ENCODE measurements at places on chromosomes 16 and 17.

DNA sequence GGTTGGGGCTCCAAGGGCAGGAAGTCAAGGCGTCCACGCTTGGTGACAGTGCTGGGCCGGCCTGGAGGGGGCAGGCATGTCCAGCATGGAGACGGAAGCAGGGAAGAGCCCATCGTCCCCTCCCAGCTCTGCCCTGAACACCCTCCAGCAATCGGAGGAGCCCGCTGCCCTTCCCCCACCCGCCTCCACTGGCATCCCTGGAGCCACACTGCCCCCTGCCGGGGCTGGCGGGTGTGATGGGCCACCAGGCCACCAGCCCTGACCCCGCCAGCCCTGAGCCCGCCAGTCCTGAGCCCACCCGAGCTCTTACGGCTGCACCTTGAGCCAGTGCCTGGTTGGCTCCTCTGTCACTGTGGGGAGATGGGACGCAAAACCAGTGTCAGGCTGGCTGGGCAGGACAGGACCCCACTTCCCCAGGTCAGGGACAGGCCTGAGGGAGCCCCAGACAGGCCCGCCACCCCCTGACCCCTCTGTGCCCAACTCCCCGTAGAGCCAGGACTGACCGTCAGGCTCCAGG, 4.1 kb upstream of the CDH15 start:
- peak; percentile 67 for DNase-seq

- DNase-seq: no peak
Observed at GRCh38 chr17:17831208-17832031, 5.4 kb downstream of the SREBF1 start.

DNA sequence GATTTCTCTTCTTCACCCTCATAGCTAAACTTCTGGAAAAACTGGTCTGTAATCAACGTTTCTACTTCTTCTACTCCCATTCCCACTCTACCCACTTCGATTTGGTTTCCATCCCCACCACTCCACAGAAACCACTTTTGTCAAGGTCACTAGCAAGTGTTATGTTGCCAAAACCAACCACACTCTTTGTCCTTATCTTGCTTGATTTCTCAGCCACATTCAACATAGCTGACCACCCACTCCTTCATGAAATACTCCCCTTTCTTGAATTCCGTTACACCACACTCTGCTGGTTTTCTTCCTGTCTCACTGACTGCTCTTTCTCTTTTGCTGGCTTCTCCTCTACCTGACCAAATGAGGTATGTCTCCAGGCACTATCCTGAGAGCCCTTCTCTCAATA, 11.9 kb downstream of the IKZF3 start:
- no peak for DNase-seq

DNA sequence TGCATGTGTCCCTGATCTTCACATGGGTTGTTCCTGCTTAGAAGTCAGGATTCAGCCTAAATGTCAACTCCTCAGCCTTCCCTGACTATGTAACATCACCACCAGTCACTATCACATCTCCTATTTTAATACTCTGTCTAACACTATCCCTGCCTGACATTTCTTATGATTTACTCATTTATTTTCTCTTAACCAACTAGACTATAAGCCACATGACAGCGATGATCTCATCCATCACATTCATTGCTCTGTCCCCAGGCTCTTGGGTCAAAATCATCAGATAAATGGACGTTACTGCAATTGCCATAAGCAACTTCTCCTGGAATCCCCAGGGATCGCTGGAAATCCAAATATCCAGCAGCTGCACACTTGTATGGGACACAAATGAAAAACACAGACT, 15.7 kb downstream of the CDRT4 start:
- no peak for DNase-seq

- DNase-seq: no peak
Observed at GRCh38 chr17:79792984-79793923, 3.6 kb downstream of the CBX8 start.

- no peak for DNase-seq
Observed at GRCh38 chr16:68468842-68469241, 20.5 kb upstream of the SMPD3 start.

DNA sequence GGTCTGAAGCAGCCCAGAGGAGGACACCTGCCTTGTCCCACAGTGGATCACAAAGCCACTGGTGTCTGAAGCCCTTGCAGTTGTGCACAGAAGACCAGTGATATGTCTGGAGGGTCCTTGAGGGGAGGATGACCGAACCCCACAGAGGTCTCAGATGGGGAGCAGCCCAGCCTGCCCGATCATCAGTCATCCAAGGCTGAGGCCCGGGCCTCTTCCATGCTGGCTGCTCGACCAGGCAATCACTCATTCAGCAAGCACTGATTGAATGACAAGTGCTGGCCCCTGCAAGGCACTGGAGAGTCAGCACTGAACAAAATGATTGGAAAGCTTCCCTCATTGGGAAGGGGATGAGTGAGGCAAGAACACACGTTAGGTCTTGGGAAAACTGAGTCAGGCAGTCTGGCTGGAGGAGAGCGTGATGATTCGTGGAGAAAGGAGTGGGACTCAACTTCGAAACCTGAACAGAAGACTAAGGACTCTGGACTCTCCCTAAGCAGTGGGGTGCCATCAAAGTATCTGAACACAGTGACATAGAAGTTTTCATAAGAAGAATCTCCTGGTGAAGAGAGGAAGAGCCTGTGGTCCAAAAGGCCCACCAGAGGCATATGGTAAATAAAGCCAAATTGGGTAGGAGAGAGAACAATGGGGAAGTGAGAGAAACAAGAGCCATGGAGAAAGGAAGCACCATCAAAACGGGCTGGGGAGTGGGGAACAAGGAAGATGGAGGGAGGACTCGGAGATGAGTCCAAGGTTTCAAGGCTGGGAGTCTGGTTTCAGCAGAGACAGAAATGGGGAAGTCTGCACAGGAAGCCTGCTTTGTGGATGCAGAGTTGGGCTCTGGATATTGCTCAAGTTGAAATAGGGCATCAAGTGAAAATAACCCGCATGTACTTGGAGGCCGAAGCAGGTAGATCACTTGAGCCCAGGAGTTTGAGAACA, 10.2 kb downstream of the PIK3R5 start:
- DNase-seq: no peak

- DNase-seq: no peak
Observed at GRCh38 chr16:70589998-70590471, 56.3 kb upstream of the IL34 start.

DNA sequence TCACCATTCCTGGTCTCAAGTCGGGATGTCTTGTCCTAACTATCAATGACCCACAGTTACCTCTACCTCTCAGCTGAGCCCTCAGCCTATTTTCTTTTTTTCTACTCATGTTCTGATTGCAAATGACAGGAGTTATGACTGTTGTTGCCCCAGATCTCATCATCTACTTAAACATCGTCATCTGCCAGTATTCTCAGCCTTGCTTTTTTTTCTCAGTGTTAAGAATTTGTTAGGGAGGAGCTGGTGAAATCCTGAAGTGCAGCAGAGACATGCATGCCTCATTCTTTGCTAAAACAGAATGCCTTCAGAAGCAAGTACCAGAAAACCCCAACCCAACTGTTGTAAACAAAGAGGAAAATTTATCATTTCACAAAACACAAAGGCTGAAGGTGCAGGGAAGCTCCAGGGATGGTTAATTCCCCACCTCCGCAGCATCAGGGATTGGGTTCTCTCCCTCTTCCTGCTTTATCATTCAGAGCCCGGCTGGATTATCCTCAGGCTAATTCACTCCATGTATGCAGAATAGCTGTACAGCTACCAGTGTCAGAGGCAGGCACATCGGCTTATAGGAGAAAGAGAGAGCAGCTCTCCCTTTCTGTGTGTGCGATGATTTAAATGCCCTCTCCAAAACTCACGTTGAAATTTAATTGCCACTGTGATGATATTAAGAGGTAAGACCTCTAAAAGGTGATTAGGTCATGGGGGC, 540.8 kb upstream of the HSBP1 start:
- DNase-seq: no peak

GRCh38 chr17:14337596-14338079, 36.8 kb downstream of the HS3ST3B1 start:
- no peak for DNase-seq

GRCh38 chr16:75058806-75059205, 57.8 kb downstream of the LDHD start:
- no peak for DNase-seq

- no peak for DNase-seq
Observed at GRCh38 chr16:85566561-85567100, 46.5 kb upstream of the GSE1 start.

DNA sequence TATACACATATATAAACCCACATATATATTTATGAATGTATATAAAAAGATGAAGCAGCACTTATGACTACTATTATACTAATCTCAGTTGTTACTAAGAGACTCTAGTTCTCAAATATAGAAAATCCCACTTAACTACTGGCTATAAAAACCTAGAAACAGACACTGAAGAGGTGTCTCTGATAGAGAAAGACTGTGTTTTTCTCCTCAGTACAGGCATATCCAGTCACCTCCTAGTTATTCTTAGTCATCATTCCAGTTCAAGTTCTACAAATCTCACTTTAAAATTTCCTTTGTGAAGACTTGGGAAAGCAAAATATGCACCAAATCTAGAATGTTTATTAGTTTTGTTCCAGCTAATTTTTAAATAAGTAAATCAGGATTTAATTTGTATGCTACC, 93.9 kb downstream of the STH start:
- DNase-seq: no peak

- DNase-seq: no peak
Observed at GRCh38 chr16:10625595-10626357, 45.4 kb upstream of the EMP2 start.

DNA sequence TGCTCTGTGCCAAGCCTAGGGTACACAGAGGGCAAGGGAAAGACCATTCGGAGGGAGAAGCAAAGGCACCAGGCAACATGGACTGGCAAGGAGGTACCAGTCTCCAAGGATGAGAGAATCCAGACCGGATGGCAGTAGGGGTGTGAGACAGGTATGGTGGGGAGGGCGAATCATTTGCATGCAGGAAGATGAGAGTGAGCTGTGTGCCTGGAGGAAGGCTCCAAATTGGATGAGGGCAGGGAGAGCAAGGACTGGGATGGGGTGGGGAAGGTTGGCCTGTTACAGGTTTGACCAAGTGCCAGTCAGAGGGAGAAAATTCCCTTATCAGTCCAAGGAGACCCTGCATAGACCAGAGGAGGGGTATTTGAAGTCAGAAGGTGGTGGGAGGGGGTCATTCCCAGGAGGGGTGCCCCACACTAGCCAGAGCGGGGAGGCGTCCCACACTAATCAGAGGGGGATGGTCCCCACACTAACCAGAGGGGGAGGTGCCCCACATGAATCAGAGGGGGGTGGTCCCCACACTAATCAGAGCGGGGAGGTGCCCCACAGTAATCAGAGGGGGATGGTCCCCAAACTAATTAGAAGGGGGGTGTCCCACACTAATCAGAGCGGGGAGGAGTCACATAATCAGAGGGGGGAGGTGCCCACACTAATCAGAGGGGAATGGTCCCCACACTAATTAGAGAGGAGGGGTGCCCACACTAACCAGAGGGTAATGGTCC, 737 bp downstream of the CANT1 start:
- DNase-seq: no peak

DNA sequence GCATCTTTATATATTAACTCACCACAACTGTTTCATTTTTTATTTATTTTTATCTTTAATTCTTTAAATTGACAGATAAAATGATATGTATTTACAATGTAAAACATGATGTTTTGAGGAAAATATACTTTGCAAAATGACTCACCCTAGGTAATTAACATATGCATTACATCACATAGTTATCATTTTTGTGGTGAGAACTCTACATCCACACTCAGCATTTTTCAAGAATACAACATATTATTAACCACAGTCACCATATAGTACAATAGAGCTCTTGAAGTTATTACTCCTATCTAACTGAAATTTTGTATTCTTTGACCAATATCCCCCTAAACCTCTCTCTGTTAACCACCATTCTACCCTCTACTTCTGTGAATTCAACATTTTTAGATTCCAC, 194.7 kb upstream of the KIF2B start:
- no peak for DNase-seq

DNA sequence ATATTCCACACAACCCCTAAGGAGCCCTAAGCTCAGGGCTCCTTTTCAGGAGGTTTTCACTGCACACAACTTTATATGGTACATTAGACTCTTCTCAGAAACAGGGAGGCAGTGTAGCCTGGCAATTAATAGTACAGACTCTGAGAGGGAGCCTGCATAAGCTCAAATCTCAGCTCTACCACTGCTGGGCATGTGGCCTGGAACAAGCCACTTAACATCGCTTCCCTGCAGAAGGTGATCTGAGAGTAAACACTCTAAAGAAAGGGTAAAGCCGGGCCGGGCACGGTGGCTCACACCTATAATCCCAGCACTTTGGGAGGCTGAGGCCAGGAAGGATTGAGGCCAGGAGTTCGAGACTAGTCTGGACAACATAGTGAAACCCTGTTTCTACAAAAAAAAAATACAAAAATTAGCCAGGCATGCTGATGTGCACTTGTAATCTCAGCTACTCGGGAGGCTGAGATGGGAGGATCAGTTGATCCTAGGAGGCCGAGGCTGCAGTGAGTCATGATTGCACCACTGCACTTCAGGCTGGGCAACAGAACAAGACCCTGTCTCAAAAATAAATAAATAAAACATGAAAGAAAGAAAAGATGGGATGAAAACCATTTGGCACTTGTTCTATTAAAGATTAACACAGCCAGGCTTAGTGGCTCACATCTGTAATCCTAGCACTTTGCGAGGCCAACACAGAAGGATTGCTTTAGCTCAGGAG, 70.7 kb upstream of the DNAJA2 start:
- DNase-seq: no peak

GRCh38 chr17:30454635-30455034, 22.6 kb upstream of the GOSR1 start:
- DNase-seq: no peak

DNA sequence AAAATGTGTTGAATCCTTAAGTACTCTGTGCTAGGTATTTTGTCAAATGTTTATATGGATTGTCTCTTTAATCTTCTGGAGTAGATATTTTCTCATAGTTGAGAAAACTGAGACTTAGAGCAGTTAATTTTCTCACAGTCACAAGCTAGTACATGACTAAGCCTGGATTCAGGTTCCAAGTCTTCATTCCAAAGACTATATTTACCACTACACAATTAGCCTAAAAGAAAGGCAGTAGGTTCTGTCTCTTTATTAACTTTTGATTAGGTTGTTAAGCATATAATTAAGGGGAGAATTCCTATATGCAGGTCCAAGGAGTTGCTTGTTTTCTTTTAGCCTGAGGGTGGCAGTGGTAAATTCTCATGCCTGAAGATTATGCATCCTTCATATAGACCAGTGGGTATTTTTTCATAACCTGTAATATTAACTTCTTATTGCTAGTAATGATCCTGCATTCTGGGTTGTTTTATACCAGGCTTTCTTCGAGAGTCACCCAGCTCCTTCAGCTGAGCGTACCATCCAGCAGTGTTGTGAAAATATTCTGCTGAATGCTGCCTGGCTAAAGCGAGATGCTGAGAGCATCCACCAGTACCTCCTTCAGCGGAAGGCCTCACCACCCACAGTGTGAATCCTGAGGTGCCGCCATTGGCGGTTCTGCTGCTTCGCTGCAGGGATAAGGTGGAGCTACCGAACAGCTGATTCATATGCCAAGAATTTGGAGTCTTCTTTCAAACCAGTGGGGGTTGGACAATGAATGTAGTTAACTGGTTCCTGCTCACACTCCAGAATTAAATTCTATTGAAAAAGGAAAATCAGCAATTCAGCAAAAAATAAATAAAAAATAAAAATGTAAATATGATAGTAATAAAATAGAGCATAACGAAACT, 28.2 kb upstream of the KPNB1 start:
- no peak for DNase-seq
